Left ventricle myocardium superior (tissue), 1 donor: ENCODE measurements at places on chromosomes 3 and 15.
A peak's percentile ranks its signal among the peaks of the same experiment; 100 is the strongest.

DNA sequence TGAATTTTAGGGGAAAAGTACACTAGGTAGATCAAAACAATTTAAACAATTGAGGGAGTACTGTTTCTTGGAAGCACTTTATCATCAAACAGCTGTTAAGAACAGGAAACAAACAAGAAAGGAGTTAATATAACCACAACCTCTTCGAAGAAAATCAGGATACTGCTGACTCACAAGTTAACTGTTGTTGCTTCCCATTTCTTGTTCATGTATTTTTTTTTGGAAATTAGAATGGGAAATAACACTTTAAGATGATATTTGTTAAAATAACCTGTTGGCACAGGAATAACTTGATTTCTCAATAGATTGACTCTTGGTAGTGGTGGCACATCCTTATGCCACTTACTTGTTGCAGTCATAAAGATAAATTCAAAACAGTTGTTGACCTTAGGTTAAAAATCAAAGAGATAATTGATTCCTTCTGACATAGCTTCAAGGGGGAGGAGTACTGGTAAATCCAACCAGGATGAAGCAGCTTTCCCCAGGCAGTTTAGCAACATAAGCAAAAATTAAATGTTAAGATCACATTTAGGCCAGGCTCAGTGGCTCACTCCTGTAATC is 3.3 kb downstream of the BNIP2 start:
- no peak for DNase-seq

DNA sequence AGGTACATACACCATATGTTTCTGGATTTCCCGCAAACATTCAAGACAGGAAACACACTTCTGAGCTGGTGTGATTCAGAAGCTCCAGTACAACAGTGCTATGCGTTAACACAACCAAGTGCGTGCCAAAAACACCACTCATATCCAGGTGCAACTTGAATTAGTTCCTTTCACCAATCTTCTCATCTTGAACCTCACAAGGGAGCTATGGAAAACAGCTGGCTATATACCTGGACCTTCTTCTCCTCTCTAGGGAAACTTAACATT is 31.3 kb downstream of the SUSD5 start:
- DNase-seq: no peak

DNA sequence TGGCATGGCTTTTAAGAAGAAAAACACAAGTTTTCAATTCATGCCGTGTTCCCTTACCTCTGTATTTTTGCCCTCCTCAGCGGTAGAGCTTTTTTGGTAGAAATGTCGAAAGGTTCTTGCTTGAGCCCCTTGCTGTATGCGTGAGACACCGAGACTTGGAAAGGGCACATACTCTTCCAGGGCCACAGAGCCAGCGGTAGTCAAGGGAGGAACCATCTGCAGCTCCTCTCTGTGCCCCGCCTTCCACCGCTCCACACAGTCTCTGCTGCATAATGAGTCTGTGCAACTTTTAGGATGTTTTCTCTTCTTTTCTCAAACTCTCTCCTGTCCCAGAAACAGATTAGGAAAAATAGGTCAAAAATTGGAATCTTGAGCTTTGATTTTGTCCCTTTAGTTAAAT is 77.5 kb downstream of the LPP start:
- no peak for DNase-seq

- no peak for DNase-seq
Measured at GRCh38 chr3:31077021-31077601, 182.7 kb upstream of the GADL1 start.

GRCh38 chr3:32275506-32275905 is 37.0 kb downstream of the CMTM8 start:
- DNase-seq: no peak

- DNase-seq: no peak
Measured at GRCh38 chr3:114706591-114707232, 412.9 kb downstream of the TIGIT start.

DNA sequence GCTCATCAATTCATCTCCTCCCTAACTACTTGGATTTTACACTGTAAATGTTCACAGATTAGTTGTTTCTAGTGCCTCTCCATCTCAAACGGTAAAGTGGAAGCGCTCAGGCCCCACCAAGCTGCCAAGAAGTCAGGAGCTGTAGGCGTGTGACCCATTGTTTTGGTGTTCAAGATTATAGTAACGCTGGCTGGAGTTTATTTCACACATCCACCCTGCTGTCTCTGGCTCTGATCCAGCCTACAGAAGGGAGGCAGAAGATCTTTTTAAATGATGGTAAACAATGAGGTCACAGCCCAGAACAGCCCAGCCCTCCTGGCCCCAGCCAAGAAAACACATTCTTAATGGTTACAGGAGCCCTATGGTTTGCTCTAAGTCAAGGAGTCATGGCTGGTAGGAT is 25.7 kb upstream of the GALNT15 start:
- peak; percentile 65 for DNase-seq

DNA sequence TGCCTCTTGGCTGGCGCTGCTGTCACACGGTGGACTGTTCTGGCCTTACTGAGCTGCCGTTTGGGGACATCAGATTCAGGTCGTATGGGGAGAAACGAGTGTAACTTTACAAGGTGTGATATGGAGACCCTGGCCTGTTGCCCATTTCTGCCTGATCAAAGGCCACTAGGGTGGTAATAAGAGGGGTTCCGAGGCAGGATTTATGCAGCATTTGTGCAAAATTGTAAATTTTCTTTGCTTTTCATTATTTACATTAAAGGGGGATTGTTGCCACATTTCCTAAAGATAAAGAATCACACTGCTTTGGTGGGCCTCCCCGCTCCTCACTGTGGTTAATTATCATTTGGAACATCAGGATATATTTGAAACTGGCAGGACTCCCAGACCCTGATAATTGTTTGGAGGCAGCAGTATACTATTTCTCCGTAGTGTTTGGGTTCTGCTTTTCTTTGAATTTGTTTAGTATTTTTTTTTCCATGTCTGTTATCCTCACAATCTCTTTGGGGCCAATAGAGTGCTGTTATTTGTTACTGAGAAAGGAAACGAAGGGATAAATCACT is 891 bp downstream of the NXPE3 start:
- no peak for DNase-seq

GRCh38 chr3:170321321-170322034 is 36.0 kb upstream of the SKIL start:
- no peak for DNase-seq

DNA sequence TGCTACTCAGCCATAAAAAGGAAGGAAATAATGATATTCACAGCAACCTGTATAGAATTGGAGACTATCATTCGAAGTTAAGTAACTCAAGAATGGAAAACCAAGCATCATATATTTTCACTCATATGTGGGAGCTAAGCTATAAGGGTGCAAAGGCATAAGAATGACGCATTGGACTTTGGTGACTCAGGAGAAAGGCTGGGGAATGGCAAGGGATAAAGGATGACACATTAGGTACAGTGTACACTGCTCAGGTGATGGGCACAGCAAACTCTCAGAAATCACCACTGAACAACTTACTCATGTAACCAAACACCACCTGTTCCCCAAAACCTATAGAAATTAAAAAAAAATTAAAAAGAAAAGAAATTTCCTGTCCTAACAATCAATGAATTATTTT is 42.7 kb downstream of the ALCAM start:
- no peak for DNase-seq

DNA sequence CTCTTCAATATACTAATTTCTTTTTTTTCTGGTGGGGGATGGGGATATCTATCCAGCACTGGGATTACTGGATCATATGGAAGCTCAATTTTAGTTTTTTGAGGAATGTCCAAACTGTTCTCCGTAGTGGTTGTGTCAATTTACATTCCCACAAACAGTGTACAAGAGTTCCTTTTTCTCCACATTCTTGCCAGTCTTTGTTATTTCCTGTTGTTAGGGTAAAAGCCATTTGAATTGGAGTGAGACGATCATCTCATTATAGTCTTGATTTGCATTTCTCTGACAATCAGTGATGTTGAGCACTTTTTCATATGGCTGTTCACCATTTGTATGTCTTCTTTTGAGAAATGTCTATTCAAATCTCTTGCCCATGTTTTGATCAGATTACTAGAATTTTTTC is 12.8 kb upstream of the WDR49 start:
- no peak for DNase-seq

GRCh38 chr3:4067893-4068292 is 235.3 kb upstream of the SETMAR start:
- DNase-seq: no peak

DNA sequence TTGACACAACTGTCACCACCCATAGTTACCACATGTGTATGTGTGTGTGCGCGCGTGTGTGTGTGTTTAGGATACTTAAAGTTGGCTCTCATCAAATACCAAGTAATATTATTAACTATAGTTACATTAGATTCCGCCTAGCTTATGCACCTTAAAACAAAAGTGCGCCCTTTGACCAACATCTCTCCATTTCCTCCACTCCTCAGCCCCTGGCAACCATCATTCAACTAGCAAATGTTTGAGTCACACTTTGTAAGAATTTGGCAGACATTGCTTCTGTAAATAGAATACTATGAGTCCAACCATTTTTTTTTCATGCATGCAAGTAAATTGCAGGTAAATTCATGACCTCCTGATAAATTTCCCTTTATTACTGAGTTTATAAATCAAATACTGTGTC is 169.3 kb downstream of the GBE1 start:
- no peak for DNase-seq

GRCh38 chr3:28089527-28089897 is 151.9 kb upstream of the CMC1 start:
- DNase-seq: no peak

DNA sequence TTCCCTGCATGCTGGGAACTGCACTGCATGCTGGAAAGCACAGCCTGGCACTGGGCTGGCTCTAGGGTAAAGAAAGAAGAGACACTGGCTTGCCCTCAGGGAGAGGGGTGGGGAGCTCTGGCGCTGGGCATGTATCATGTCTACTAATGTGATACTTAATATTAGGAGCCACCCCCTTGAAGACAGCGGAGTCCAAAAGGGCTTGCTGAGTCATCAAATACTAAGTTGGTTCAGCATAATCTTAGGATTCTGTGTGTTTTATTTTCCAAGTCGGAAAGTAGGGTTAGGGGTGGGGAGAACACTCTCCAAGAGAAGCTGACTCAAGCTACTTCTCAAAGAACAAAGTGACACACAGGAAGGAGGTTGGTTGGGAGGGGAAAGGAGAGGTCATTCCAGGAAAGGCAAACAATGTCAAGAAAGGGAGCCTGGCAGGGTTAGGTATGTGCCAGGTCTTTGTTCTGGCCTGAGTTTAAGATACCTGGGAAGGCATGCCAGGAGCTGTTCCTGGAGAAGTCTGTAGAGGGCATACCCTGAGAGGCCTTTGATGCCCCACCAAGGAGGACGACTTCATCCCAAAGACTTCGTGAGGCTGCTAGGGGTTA is 237.8 kb upstream of the NR2E3 start:
- no peak for DNase-seq

DNA sequence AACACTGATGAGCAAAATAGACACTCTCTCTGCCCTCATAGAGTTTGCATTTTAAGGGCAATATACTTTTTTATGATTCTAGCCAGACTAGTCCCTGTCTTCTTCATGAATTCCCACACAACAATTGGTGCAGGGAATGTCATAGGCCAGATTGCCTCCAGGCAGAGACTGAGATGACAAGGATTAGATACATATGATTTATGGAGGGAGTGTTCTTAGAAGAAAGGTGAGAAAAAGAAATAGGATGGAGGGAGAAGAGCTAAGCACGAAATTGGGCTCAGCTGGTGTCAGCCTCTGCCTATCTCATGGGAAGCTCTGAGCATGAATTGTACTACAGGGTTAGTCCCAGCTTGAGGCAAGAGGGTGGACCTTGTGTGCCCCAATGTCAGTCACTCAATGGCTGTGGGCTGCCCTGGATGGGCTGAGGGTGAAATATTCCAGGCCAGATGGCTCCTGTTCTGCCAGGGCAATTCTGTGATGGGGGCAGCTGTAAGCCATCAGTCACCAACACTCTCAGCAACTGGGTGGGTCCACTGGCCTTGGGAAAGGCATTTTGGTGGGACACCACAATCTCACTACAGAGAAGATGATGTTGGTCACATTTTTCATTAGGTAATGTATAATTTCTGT is 31.1 kb downstream of the EIF1B start:
- DNase-seq: no peak

- DNase-seq: no peak
Measured at GRCh38 chr3:42814914-42815507, 5.8 kb downstream of the ACKR2 start.

DNA sequence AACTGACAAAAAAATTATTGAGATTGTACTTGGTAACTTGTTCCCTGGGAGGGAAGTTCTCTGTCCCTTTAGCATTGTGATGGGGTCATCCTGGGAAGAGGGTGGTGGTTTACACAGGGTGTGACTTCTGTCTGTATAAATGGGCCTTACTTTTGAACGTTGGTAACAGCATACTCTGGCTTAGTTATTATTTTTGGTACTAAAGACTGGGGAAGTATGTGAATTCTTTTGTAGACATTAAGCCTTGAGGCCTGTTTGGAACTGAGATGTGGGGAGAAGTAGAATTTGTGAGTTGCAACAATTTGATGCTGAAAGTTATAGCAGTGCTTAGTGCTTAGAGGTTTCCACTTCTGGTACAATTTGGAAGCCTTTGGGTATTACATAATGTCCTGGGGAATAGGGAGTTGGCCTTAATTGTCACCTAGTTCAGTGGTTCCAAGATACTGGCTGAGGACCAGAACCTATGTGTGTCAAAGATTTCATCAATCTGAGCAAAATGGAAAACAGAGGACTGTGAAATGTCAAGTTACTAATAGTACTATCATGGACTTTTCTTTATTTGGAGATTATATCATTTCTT is 15.9 kb downstream of the TLNRD1 start:
- DNase-seq: no peak

DNA sequence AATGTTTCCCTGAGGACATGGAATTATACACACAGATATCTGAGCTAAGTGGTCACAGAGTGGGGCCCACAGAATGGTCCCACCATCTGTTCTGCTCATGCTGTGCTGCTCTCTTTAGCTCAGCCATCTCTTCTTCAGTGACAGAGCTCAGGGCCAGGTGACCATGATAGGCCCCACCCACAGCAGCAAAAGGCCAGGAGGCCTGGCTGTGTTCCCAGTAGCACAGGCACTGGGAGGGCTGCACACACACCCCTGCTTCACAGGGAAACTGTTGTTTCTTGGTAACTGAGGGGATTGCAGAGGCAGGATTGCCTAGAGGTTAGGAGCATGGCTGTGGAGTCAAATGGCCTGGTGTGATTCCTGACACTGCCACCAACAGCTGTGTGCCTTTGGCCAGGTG is 4.8 kb upstream of the FBXW12 start:
- peak; percentile 50 for DNase-seq

DNA sequence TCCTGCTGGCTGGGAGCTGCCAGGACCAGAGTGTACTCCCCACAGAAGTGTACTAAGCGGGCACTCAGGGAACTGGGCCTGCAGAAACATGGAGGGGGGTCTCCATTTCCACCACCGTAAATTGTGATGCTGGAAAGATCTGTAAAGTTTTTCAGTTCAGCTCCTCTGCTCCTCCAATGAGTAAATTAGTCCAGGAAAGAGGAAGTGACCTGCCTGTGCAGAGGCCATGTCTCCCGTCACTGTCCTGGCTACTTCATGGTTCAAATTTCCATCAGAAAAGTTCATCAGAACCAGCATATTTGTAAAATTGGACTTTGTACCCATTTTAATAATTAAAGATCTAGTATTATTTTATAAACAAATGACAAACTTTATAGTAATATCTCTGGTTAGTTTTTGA is 226.7 kb upstream of the THBS1 start:
- no peak for DNase-seq

- DNase-seq: no peak
Measured at GRCh38 chr15:49082960-49083359, 36.7 kb upstream of the SECISBP2L start.
